CD4-positive, alpha-beta T cell treated with Interleukin-17A for 1 hour (primary cell): ENCODE measurements at places on chromosomes 7 and 10.
A peak's percentile ranks its signal among the peaks of the same experiment; 100 is the strongest.

- DNase-seq, result no peak
These were observed 38.0 kb upstream of the CAV2 start for GRCh38 chr7:116461500-116461899.

GRCh38 chr10:33134011-33134751 lies 176.2 kb upstream of the ITGB1 start:
- DNase-seq, result peak; percentile 87

GRCh38 chr10:121753726-121754476 lies 155.7 kb upstream of the FGFR2 start:
- DNase-seq, result no peak

DNA sequence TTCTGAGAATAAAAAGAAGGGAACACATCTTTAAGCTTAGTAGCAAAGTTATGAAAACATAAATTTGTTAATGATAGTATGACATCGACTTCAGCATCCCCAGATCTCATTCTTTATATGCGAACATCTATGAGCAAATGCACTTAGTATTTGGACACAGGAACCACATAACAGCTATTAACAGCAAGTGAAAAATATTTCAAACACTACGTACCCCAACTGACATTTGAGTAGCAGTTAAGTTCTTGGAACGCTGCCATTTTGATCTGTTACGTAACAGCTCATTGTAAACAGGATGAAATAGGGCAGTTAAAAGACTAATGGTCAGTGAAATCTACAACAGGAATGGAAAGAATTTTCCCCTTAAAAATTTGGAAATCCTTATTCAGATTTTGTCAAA lies 428.9 kb downstream of the TNS3 start:
- DNase-seq, result no peak

DNA sequence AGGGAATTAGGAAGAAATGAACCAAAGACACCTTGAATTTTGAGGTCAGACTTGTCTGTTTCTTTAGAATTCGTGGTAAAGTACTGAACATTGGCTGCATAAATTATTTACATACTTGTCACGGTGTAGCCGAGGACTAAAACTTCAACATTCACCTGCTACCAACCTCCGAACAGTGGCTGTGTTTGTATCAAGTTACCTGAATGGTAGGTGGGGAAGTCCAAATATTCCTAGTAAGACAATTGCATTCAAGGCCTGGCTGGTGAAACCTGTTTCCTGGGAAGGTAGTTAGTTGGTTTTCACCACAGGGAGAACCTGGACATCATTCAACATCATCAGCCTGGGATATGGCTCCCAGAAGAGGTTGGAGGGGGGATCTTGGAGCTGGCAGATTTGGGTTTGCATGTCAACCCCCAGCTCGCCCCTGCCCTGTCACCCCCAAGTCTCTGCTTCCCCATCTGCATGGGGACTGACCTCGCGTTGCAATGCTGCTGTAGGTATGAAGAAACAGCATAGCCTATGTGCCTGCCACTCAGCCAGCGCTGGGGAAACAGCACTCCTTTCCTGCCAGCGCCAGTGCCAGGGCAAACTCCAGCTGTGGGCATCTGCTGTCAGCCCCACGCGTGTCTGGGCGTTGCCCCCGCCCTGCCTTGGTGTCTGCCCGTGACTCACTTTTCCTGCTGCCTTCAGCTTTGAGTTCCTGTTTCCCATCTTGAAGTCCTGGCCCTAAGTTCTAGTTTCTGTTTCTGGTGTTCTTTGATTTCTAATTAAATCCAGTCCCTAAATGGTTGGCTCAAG lies 12.7 kb upstream of the LARP4B start:
- DNase-seq, result peak; percentile 21

GRCh38 chr7:83466956-83467355 lies 182.0 kb downstream of the SEMA3E start:
- DNase-seq, result no peak

- no peak for DNase-seq
These were observed 64.7 kb upstream of the JAZF1 start for GRCh38 chr7:28245123-28245878.

GRCh38 chr7:155972247-155972646 lies 160.0 kb upstream of the SHH start:
- DNase-seq, result no peak

DNA sequence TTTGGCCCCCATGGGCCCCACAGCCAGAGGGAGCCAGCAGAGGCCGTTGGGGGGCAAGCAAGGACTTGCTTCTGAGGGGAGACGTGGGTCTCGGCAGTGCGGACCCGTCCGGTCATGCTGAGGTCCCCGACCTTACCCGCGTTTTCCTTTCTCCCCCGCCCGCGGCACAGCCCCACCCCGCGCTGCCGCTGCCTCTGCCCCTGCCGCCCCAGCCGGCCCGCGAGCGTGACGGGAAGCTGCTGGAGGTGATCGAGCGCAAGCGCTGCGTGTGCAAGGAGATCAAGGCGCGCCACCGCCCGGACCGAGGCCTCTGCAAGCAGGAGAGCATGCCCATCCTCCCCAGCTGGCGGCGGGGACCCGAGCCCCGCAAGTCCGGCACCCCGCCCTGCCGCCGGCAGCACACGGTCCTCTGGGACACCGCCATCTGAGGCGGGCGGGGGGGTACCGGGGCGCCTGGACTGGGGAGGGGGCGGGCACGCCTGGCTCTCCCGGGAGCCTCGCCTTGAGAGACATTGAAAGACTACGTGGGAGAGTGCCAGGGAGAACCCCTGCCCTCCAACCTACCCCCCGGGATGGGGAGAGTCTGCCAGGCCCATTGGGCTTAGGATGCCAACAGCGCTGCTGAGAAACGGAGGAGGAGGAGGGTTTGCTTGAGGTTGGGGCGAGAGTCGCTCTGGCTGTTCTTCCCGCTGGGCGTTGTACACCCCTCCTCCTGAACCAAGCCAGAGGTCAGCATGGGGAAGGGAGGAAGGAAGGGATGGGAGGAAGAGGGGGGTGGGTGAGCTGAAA lies 9.9 kb downstream of the NYAP1 start:
- DNase-seq, result peak; percentile 48
